ENCODE measurements at places on chromosomes 2 and 18.

GRCh38 chr18:64519201-64519600, 370.3 kb upstream of the LINC00305 start:
- no peak for DNase-seq

- no peak for DNase-seq
Measured at GRCh38 chr18:59382383-59382782, 23.3 kb upstream of the LMAN1 start.

DNA sequence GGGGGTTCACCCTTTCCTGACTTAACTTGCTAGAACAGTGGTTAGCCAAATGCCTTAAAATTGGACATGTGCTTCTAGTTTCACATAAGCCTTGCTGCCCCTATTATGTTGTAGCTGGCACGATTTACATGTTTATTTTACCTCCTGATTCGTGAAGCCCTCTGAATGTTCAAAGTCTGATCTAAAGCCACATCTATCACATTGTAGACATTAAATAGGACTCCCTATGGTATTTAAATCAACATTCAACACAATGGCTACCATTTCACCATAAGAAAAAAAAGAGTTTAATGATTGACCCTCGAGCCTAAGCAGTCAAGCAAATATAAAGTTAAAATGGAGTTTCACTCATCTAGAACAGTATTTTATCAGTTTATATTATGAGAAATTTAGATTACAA, 151.5 kb downstream of the GULP1 start:
- DNase-seq, result no peak

GRCh38 chr2:218035463-218036100, 32.8 kb upstream of the TNS1 start:
- no peak for DNase-seq

DNA sequence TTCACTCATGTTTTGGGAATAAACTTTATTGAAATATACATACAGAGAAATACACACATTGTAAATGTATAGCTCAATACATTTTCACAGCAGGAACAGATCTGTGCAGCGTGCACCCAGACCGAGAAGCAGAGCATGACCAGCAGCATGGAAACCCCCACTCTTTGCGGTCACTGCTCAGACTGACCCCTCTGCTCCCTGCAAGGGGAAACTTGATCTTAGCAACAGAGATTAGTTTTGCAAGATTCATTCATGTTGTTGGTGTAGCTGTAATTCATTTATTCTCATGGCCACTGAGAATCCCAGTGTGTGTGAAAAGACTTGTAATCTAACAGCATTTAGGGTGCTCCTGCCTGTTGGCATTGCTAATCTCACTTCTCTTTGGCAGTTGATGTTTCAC, 35.2 kb downstream of the LPIN1 start:
- DNase-seq, result no peak

GRCh38 chr2:240427729-240428128, 7.7 kb upstream of the GPC1 start:
- no peak for DNase-seq

DNA sequence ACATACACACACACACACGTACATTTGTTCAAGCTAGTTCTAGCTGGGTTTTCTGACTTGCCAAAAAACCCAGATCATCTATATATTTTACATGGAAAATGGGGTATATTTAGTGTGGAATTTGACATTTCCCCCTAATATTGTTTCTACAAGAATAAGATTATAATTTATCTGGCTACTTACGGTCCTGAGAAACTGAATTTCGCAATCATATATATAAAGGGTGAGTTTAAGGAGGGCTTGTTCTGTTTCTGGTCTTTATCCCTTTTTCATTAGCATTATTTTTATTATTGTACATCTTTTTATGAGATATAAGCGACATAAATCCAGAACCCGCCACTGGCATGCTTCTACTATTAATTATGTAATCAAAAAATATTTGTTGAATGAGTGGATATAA, 528.9 kb downstream of the TMX3 start:
- no peak for DNase-seq

DNA sequence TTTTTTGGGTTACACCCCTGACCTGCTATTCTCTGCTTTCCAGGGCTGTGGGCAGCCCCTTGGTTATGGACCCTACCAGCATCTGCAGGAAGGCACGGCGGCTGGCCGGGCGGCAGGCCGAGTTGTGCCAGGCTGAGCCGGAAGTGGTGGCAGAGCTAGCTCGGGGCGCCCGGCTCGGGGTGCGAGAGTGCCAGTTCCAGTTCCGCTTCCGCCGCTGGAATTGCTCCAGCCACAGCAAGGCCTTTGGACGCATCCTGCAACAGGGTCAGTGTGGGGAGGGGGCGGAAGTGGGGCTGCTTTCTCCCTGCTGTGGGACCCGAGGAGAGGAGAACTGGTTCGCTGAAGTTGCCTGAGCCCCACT, 9.7 kb upstream of the WNT10A start:
- no peak for DNase-seq

DNA sequence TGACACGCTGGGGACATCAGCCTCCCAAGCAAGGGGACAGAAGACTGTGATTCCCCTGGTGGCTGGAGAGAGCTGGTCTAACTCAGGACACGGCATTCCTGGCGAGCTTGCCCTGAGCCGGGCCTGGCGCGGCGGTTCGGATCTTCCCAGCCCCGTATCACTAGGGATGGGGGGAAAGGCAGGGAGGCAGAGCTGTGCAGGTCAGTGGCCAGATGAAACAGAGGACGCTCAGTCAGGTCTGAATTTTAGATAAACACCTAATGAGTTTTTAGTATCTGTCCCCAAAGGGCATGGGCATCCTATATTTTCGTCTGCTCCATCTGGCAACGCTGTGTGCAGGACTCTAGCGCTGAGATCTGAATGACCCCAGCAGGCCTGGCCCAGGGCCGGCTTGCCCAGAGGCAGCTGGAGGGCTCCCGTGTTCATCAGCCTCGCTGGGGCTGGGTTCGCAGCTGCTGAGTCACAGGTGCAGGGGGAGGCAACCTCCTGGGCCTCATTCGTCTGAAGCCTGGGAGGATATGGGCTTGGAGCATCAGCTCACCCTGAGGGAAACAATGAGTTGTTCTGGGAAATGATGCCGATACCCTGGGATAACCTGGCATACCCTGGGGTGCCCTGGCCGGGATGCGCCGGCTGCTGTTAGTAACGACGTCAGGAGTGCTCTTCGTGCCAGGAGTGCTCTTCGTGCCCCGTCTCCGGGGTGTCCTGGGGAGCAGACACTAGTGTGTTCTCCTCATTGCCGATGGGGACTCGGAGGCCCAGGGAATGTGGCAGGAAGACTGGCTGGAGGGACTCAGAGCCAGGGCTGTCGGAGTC, 48.1 kb upstream of the HPCAL1 start:
- no peak for DNase-seq

- DNase-seq, result no peak
Measured at GRCh38 chr2:32622570-32623310, 5.1 kb upstream of the TTC27 start.

DNA sequence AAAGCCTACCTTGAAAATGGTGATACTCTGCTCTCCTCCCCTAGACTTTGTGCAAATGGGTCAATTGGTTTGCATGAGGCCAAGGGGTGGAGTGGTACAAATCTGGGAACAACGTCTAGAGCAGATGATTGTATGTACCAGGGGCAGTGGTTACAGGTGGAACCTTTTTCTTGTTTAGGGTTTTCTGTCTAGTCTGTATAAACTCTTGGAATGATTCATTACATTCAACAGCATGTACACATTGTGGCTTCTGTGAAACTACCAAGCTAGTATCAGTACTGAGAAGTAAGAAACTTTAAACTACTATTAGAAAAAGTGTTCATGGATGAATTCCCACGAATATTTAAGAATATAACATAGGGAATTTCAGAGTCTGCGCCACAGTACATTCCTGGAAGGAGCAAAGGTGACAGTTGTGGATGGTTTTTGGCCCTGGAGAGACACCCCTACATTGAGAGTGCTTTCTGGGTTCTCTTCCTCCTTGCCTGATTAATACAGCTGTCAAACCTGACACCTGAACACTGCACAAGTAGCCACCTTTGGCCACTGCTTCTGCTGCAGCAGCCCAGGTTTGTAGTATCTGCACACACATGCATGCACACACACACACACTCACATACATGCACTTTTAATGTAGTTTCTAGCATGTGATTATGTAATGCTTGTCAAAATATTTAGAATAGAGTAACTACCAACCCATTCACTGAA, 30.0 kb downstream of the CFAP221 start:
- DNase-seq, result no peak

- DNase-seq, result no peak
Measured at GRCh38 chr2:18346344-18346743, 214.1 kb downstream of the RDH14 start.

DNA sequence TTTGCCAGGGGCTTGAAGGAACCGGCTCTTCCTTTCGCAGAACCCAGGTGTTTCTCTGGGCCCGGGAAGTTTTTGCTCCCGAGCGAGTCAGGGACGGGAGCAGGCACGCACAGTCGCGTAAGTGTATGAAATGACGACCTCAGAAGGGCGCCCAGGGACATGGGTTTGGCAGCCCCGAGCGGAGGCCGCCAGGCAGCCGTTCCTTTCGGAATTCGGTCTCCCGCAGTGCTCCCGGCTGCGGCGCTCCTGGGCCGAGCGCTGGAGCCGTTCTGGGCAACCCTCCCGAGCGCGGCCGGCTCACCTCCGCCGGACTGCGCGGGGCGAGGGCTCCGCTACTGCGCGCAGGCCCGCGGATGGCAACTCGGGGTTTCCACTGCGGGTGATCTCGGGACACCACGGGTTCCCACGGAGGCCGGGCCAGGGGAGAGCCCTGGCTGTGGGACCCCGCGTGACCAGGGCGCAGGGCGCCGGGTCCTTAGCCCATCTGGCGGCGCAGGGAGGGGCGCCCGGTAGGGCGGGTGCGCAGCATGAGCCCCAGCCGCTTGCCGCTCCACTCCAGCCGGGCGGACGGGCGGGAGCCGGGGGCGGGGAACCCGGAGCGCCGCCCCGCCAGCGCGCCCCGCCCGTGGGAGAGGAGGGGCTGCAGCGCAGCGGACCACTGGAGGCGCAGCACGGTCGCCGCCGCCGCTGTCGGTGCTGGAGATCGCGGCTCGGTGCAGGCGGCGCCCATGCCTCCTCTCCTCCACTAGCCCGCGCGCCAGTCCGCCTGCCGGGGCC, at the start of gene OSBPL6:
TSS of gene OSBPL6 (plus strand) at position 690 of the 777 bp plus-strand sequence. CDS start 111,673 bp downstream, outside the sequence.
- peak; percentile 59 for DNase-seq

- DNase-seq, result peak; percentile 38
Measured at GRCh38 chr2:122451040-122451439, 695.6 kb downstream of the TSN start.

GRCh38 chr2:16223841-16224177, 283.5 kb downstream of the MYCN start:
- DNase-seq, result no peak

DNA sequence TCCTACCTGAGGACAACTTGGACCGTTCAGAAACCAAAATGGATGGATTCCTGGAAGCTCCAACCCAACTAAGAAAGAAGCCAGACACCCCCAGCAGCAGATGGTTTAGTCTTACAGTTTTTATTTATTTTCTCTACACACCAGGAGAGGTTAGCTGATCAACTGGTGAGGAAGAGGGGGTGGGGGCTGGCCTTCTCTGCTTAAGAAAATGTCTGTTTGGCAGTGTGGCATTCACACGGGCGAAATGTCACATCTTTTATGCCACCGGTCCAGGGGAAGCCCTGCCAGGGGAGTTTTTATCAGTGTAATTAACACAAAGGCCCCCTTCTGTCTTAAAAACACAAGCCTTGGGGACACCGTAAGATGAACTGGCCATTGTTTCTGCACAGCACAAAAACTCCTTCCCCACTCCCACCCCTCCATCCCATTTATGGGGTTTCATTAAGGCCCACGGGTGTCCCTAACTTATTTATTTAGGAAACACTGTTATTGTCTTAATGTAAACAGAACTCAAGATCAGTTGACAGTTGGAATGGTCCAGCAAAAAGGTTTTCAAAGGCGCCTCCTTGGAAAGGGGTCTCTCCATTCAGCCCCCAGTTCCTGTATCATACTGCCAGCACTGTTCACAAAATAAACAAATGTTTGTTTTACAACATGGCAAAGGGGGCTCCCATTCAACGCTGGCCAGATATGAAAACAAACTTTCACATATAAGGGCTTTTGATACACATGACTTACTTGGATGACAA, 217.0 kb downstream of the C1D start:
- DNase-seq, result no peak

GRCh38 chr2:105076121-105076520, 38.3 kb downstream of the MRPS9 start:
- no peak for DNase-seq

GRCh38 chr18:9941660-9942059, 27.8 kb downstream of the VAPA start:
- no peak for DNase-seq

- no peak for DNase-seq
Measured at GRCh38 chr2:191401287-191401686, 156.1 kb downstream of the MYO1B start.

DNA sequence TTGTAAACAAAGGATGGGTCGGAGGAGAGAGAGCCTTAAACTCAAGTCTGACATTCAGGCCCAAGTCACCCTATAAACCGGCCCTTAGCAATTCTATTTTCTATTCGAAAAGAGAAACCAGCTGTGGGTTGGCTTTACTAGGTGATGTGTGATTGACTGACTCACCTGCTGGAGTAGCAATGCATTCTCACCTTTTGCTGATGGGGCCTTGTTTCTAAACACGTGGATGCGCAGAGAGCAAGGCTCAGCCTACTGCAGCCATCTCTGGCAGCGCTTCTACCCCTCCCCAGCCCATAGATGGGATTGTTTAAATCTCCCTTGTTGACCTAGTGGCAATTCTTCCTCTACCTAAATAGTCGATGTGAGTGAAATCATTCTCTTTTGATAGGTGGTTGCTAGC, 138.5 kb downstream of the MEIS1 start:
- no peak for DNase-seq

GRCh38 chr18:7940971-7941370, 373.9 kb downstream of the PTPRM start:
- no peak for DNase-seq

- no peak for DNase-seq
Measured at GRCh38 chr2:188235364-188235763, 56.3 kb upstream of the GULP1 start.

DNA sequence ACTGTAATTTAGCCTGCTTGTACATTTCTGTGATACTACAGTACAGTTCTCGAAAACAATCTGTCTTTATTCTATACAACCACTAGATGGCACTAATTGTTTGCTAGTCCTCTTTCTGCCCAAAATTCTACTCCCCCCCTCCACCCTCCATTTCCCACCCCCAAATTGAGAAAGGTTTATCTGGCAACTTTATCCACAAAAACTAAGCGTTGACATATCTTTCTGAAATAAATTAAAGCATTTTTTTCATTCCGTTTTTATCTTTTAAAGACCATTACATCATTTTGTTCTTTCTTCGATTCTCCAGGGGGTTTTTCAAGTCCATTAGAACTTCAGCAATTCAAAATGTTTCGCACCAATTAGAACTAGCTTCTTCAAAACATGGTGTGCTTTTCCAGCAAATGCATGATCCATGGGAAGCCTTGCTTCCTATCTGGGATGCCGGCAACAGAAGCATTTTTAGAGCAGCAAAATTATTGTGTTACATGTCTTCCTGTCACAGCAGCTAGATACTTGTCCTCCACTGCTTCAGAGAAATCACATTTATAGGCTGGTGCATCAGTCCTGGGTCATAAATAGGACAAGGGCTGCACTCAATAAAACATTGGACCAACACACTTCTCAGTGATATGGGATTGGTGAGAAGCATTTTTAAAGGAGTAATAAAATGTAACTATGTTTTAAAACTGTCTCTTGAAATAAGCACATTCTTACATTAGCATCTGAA, 241.3 kb downstream of the PAX3 start:
- DNase-seq, result peak; percentile 31

Data from NCI-H1694 (cell line).